ENCODE measurements at places on chromosomes 7 and 10. TPM values are rescaled to one million over a fixed set of nuclear protein-coding genes. Genes with fewer than 3 reads are reported as not detected.
A peak's percentile ranks its signal among the peaks of the same experiment; 100 is the strongest.

- peak; percentile 60 for DNase-seq
Measured at GRCh38 chr10:50585921-50586739, 37.6 kb downstream of the SGMS1 start.

Gene PIP
- total RNA-seq = not detected

GRCh38 chr10:80283119-80283518 lies 6.3 kb downstream of the MAT1A start:
- DNase-seq = no peak

DNA sequence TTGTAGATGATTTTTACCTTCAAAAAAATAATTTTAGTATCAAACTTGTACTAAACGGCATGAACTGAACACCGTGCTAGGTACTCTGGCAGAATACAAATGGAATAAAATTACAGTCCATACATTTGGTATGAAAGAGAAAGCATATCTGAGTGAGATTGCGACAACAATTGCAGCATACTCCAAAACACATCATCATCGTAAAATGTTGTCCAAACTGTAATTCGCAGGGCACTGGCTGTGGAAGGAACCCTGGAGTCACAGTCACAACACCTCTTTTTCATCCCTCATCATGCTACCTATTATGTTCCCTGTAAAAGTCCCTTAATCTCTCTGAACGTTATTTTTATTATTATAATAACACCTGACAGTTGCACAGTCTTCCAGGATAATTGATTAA lies 13.5 kb downstream of the CREM start:
- DNase-seq = no peak

- DNase-seq = no peak
Measured at GRCh38 chr7:77501192-77501515, 35.9 kb upstream of the PTPN12 start.

DNA sequence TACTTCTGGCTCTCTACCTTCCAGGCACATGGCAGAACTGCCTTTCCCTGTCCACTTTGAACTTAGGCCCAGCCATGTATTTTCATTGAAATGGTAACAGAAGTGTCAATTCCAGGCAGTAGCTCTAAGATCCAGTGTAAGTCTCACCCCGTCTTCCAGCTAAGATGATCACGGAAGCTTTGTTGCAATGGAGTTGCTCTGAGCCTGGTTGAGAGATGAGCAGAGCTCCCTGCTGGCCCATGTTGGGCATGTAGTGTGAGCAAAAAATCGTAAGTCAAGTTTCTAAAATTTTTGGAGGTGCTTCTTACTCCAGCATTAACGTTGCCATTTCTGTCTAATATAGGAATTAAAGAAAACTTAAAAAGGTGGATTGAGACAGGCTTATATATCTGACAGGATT lies 274.4 kb downstream of the IPMK start:
- DNase-seq = no peak

Gene SEC61G
- 156 TPM for total RNA-seq

DNA sequence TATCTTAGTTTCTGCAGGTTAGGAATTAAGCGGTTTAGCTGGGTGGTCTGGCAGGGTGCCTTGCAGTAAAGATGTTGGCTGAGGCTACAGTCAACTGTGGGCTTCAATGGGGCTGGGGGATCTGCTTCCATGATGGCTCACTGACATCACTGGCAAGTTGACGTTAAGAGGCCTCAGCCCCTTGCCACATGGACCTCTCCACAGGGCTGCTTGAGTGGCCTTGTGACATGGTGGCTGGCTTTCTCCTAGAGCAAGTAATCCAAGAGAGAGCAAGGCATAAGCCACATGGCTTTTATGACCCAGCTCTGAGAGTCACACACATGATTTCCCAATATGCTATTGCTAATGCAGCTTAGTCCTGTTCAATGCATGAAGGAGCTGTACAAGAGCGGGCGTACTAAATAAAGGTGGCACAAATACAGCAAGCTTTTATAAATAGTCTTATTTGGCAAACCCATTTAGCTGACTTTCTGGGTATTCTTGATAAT lies 109.1 kb downstream of the SEPTIN7 start:
- DNase-seq = no peak

DNA sequence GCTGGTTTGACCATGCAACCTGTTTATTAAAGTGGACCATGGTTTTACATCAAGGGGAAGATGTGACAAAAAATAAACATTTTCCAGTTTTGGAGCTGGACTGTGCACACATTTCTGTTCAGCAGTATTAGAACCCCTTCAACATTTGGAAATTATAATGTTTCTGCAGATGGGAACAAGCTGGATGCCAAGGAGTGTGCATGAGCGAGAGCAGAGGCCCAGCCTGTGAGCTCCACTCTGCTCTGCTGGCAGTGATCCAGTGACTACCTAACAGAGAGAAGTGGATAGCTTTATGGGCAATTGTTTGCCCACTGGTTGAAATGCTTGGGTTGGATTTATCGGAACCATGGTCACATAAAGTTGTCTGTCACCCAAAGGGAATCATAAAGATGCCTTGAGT lies 456.7 kb downstream of the NRG3 start:
- no peak for DNase-seq

- DNase-seq = no peak
Measured at GRCh38 chr10:62861507-62861906, 45.3 kb upstream of the EGR2 start.

Gene PLPP4
- 0.35 TPM for total RNA-seq

Gene KCNIP2
- total RNA-seq = 1.9 TPM

Gene WNT16
- not detected for total RNA-seq

DNA sequence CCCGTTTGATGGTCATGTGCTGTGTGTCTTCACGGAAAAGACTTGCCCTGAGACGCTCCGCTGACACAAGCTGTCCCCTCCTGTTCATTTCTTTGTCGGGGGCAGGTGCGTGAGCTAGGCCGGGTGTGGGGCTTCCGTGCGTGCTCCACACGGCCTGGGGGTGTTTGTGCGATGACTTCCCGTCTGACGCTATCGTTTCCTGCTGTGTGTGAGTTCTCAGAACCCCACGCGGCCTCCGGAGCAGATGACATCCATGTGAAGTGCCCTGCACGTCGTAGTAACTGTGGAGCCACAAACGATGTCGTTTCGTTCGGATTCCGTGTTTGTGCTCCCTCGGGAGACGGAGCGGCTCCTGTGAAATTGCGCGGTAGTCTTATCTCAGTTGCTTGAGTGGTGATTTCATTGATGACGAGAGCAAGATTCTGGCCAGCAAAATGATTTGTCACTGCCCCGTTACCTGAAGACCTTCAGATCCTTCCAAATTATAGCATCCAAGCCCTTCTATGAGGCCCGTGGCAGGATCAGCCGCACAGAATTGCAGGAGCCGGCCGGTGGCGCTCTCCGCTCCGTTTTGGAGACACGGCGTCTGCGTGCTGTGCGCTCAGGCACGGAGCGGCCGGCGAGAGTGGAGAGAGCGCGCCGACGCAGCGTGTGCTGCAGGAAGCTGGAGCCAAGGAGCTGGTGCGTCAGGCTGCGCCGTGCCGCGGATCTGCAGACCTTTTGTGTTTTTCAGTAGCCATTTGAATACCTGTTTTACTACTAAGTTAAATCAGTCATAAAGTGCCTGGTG lies 94.9 kb downstream of the NKX6-2 start:
- no peak for DNase-seq

Gene ARID5B
- total RNA-seq = 33.5 TPM

DNA sequence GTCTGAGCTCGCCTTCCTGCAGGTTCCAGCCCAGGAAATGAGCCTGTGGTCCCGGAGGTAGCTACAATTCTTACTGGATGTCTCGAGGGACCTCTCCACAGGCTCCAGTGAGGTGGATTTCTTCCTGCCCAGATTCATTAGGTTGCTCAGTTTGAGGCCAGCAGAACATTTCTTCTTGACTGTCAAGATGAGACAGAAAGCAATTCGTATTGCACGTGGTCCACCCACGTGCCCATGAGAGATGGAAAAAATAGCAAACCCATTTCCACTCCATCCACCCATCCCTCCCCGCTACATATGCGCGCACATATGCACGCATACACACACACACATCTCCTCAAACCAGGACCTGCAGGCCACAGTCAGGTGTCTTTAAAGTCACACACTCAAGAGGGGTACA lies 68.7 kb downstream of the VWA2 start:
- DNase-seq = no peak

- no peak for DNase-seq
Measured at GRCh38 chr10:23543691-23544380, 105.0 kb downstream of the OTUD1 start.

- DNase-seq = peak; percentile 65
Measured at GRCh38 chr7:24756545-24757352, 515 bp downstream of the GSDME start.

Gene C10orf71
- total RNA-seq = not detected

Gene ADCY1
- 8.4 TPM for total RNA-seq

- peak; percentile 60 for DNase-seq
Measured at GRCh38 chr10:4685904-4686643, 139.9 kb upstream of the AKR1E2 start.

DNA sequence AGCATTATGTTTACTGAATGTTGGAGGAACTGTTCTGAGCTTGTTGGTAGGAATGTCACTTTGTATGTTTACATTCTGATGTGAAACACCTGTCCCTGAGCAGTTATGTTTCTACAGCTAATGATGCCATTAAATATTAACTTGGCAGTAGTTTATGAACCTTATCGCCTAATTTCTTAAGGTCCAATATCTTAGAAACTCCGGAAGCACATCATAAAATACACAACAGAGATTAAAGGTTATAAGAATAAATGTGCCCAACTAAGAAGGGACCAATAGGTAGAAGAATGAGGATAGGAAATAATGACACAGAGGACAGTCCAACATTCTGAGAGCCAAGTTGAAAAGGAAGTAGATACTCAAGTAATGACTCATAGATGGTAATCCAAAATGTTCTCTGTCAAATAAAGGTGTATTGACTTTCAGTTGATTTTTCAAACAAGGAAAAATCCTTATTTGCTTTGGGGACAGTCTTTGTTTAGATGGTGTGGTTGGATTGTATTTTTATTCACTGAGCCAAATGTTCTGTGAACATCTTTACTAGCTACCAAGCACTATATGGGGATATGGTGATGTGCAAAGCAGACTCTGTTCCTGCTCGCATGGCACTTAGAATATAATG lies 31.9 kb downstream of the LCOR start:
- DNase-seq = peak; percentile 54

GRCh38 chr10:82319074-82319473 lies 444.1 kb downstream of the NRG3 start:
- DNase-seq = no peak

Gene SMKR1
- not detected for total RNA-seq

DNA sequence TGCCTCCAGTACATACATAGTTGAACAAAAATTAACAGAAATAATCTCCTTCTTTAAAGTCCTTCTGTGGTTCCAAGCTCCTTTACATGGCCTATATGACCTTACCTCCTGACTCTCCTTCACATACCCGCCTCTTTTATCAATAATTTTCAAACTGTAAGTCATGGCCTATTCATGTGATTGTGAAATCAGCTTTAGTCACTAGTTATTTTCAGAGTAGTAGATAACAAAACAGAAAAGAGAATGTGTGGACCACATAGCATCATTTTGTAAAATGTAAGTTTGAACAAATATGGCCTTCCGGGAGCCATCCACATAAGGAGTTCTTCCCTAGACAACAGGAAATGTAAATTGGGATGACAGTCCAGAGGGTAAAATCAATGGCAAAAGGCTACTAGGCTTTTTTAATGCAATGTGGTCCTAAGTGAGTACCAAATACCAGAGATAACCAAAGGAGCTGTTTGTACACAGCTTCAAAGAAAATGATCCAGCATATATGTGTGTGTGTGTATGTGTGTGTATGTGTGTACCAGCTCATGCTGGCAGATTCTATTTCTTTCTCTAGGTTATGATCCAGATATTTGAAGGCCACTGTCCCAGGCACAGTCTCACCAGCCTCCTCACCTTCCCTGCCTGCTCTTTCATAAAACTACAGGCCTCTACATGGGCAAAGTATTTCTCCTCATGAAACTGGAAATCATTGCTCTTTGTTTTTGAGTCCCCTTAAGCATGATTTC lies 12.3 kb upstream of the FAM133B start:
- DNase-seq = no peak

Gene YWHAG
- total RNA-seq = 155 TPM

Gene IFIT1
- total RNA-seq = 1.2 TPM

GRCh38 chr10:101123085-101123814 lies 7.8 kb upstream of the TLX1 start:
- no peak for DNase-seq

Gene RP9
- total RNA-seq = 7.2 TPM

DNA sequence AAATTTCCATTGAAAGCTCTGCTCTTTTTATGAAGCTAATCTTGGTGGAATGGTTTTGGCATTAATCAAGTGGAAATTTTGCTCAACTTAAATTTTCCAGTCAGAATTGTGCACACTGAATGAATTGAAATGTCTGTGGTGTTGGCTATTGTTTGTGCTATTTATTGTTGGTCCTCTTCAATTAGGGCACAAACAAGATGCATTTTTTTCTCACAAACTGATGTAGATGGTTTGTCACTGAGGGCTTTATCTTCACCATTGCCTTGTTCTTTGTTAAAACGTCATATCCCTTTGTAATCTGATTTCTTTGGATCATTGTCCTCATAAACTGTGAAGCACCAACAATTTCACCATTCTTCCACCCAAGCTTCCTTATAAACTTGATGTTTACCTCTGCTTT lies 152.1 kb upstream of the RHOBTB1 start:
- no peak for DNase-seq

GRCh38 chr10:29113616-29113945 lies 175.3 kb upstream of the LYZL1 start:
- no peak for DNase-seq

- no peak for DNase-seq
Measured at GRCh38 chr7:137656850-137657232, 189.9 kb downstream of the DGKI start.

DNA sequence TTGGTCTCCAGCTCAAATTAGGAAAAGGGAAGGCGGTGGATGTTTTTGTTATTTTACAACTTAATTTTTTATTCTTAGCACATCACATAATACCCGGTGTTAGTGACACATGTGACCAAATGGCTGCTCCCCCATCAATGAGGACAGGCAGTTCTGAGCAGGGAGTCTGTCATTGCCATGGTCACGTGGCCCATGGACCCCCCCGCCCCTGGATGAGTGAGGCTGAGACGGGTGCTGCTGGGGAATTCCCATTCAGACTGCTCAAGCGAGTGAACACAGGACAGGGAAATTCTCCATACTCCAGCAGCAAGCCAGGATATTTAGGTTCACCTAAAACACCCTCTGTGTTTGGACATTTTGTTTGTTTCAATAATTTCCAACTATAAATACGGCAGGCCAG lies 34.7 kb upstream of the SLC35B4 start:
- no peak for DNase-seq

Gene ORC5
- 24.0 TPM for total RNA-seq

Gene KAT6B
- total RNA-seq = 22.2 TPM

Gene CPN1
- total RNA-seq = not detected

- DNase-seq = no peak
Measured at GRCh38 chr10:62899311-62899710, 83.1 kb upstream of the EGR2 start.

DNA sequence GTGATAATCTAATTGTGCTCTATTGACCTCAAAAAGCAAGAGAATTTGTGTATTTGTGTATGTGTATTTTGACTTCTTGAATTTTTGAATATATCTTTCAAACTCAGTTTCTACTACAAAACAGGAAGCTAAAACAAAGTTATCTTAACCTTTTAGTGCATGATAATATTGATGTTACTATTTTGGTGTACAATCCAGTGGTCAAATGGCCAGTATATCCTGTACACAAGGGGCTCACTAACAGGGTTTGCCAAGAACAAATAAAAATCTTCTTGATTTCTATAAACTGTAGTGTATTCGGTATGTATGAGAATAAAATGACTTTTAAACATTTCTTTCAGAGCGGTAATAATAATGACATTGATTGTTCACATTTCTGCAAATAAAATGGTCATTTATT lies 69.6 kb downstream of the FOXP2 start:
- DNase-seq = no peak
